CD4-positive, alpha-beta T cell treated with Interleukin-17A for 1 hour (primary cell): ENCODE measurements at places on chromosomes 2 and 18.

DNA sequence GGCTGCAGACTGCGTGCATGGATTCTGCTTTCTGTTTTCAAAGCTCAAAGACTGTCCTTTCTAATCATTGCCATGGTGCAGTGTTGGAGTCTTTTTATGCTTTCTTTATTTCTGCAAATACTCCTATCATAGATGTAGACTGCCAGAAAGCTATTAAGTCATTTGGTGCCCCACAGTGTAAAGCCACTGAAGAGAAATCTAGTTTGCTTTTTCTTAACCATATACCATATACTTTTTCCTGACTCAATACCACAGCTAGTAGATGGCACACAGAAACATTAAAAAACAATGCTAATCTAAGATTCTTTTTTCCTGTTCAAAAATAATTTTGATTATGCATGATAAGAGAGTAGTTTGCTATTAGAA is 109.9 kb upstream of the RAB27B start:
- DNase-seq = no peak

DNA sequence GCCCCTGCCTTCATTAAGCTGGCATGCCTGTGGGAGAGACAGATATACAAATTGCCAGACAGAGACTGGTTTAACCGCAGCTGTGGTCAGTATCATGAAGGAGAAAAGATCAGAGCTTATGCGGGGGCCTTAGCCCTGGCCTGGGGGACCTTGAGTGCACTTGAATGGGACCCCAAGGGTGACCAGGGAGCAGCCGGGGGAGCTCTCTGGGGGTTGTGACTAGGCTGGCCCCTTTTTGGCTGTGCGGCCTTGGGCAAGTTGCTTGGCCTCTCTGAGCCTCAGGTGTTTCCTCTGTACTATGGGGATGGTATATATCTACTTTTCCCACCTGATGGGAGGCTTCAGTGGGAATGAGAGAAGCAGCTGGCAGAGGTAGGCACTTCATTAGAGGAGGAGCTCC is 35.7 kb downstream of the INHBB start:
- DNase-seq = no peak

- no peak for DNase-seq
Observed at GRCh38 chr2:68420254-68420910, 46.7 kb downstream of the FBXO48 start.

GRCh38 chr18:23825496-23825895 is 136.2 kb downstream of the LAMA3 start:
- DNase-seq = no peak

GRCh38 chr2:174827371-174828369 is 63.4 kb upstream of the CHRNA1 start:
- no peak for DNase-seq

- no peak for DNase-seq
Observed at GRCh38 chr2:219967247-219968245, 340.1 kb downstream of the SLC4A3 start.

DNA sequence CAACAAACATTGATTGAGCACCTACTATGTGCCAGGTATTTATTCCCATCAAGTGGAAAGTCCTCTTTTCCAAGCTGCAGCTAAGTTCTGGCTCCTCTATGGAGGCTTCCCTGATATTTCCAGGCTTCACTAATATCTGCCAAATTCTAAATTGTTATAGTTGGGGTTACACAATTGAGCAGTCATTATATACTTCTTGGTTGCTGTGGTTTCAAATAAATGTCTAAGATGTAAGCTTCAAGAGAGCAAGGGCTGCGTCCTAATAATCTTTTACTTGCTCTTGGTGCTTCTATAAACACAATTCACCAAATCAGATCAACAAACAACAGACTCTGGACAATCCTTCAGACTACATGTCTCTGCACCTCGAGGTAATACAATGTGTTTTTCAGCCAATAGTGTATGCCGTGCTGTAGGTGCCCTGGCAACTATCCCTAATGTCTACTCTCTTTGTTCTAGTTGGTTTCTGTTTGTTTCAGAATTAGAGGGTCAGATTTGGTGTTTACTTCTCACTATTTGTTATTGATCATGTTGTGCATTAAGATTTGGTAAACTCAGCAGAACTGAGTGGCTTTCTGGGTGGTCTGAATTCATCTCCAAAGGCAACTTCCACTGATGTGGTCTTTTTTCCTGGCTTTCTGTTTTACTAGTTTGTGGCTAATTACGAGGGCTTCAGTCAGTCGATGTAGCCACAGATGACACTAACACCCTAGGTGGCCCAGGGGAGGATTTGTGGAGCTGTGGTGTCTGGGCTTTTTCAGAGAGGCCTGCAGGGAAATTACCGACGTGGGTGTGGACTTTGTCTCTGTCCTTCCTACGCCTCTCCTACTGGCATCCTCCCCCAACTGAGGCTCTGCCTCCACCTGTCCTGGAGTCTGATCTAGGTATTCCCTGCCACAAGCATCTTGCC is 50.4 kb downstream of the CDCA7 start:
- no peak for DNase-seq
